Caki2 (cell line): ENCODE measurements at places on chromosomes 16 and 17. TPM values are rescaled to one million over a fixed set of nuclear protein-coding genes. Genes with fewer than 3 reads are reported as not detected.

GRCh38 chr16:2860826-2861567 lies 3.0 kb upstream of the PRSS22 start:
- peak; percentile 70 for DNase-seq

GRCh38 chr16:14669776-14670175 lies 24.3 kb downstream of the PLA2G10 start:
- no peak for DNase-seq

- DNase-seq, result no peak
Measured at GRCh38 chr17:6681671-6682070, 30.1 kb downstream of the C17orf100 start.

DNA sequence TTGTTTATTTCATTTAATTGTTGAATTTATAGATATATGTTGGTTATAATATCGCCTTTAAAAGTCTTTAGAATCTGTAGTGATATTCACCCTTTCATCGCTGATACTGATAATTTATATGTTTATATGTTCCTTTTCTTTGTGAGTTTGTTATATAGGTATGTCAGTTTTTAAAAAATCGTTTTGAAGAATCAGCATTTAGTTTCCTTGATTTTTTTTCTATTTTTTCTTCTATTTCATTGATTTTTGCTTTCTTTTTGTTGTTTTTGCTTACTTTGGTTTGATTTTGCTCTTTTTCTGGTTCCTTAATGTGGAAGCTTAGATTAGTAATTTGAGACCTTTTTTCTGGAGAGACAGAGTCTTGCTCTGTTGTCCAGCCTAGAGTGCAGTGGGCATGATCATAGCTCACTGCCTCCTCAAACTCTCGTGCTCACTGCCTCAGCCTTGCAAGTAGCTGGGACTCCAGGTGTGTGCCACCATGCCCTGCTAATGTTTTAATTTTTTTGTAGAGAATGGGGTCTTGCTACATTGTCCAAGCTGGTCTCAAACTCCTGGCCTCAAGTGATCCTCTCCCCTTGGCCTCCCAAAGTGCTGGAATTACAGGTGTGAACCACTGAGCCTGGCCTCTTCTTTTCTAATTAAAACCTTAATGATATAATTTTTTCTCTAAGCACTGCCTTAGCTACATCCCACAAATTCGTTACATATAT lies 7.5 kb downstream of the IST1 start:
- DNase-seq, result no peak

- DNase-seq, result peak; percentile 2
Measured at GRCh38 chr16:59740858-59741257, 1006.7 kb upstream of the GOT2 start.

ULK2 gene
- 8.3 and 14.8 TPM in 2 replicates for total RNA-seq

GRCh38 chr17:6366221-6366666 lies 68.7 kb downstream of the AIPL1 start:
- peak; percentile 41 for DNase-seq

DNA sequence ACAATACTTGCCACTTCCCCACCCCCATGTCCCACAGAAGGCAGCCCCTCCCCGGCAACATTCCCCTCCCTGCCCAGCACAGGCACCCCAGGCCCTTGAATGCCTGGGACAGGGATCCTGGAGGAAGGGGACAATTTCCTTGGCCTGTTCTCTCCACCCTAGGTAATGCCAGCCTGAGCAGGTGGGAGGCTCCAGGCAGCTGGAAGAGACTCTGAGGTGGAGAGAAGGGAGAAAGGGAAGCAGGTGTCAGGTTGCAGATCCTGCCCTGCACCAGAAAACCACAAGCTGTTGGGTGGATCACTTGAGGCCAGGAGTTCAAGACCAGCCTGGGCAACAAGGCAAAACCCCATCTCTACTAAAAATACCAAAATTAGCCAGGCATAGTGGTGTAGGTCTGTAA lies 8.9 kb downstream of the MPP2 start:
- no peak for DNase-seq

DNA sequence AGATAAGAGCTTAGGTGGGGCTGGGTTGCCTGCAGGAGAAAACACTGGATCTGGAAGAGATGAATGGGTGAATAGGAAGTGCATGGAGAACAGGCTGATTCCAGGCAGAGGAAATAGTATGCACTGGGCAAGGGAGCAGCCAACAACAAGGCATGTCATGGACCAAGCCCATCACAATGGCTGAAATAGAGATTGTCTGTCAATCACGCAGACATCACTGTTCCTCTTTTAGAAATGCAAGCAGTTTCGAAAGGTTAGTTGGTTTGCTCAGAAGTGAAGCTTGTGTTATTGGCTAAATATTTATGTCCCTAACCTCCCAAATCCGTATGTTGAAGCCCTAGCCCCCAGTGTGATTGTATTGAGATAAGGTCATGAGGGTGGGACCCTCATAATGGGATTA lies 621.7 kb upstream of the CDH11 start:
- DNase-seq, result no peak

GRCh38 chr17:7864995-7865650 lies 7.3 kb downstream of the CYB5D1 start:
- no peak for DNase-seq

TMEM238L gene
- total RNA-seq, result not detected in 2 replicates

SPAG7 gene
- 23.1 and 48.6 TPM in 2 replicates for total RNA-seq
